ENCODE measurements at places on chromosomes 1 and 21.

GRCh38 chr1:229674042-229674441 is 48.0 kb downstream of the URB2 start:
- DNase-seq = no peak

DNA sequence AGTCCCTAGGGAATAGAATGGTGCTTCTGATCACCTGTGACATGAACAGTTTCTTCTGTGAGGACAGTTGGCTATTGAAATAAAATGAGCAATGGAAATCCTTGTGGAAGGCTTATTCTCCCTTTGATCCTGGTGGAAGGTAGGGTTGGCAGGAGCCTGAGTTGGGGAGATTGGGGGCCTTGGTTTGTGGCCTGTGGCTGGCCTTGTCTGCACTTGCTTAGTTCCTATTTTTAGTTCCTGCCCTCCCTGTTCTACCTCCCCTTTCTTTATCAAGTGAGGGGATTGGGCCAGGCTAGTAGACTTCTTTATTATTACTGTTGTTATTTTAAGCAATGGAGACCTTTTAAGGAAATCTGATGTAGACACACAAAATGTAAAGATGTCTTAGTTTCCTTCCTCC is 8.2 kb downstream of the DMRTB1 start:
- DNase-seq = no peak

- no peak for DNase-seq
These were observed 1326.3 kb downstream of the BRINP3 start for GRCh38 chr1:189151361-189151760.

DNA sequence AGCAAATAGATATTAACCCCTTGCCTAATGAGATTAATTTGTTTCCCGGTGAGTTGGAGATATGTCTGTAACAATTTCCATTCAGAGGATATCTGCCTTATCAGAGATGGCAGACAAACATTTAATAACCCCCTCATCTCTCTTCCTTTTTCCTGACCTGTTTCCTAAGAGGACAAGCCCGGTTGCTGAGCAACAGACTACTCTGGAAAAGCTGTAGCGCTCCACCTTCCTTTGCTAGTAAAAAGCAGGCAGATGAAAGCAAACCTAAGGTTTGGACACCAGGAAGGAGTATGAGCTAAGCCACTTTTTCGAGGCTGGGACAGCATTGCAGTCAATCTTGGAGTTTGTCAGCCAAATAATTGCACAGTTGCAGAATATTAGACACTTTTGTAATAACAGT is 82.4 kb downstream of the RGS21 start:
- no peak for DNase-seq

- peak; percentile 23 for DNase-seq
These were observed 23.9 kb upstream of the KCTD3 start for GRCh38 chr1:215543191-215543606.

DNA sequence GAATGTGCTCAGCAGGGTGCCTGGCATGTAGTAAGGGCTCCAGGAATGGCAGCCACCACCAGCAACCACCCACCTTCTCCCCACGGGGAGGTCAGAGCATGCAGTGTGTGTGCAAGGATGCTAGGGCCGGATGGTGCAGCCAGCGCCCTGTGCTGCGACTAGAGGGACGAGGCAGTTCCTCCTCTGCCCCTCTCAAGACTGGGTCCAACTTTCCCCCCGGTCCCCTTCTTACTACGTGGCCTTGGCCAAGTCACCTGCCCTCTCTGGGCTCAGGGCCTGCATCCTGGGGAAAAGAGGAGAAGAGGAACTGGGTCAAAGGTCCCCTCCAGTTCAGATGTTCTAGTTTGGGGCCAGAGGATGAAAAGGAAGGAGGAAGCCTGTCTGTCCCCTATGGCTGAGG is 71.6 kb upstream of the TARDBP start:
- no peak for DNase-seq

DNA sequence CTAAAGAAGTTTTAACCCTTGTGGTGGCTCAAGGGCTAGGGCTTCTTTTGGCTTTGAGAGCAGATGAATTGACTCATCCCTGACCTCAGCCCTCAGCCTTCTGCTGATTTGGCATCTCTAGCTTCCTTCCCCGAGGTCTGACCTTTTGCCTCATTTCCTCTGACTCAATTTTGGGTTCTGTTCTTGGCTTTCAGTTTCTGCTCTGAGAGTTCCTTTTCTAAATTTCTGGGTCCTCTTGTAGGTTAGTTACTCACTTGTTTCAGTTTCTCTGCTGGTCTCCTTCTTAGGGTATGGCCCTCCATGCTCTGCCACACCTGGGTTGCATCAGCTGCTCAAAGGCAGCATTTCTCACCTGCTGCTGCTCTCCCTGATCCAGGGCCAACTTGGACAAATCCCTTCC is 19.4 kb downstream of the PDE4B start:
- peak; percentile 96 for DNase-seq

DNA sequence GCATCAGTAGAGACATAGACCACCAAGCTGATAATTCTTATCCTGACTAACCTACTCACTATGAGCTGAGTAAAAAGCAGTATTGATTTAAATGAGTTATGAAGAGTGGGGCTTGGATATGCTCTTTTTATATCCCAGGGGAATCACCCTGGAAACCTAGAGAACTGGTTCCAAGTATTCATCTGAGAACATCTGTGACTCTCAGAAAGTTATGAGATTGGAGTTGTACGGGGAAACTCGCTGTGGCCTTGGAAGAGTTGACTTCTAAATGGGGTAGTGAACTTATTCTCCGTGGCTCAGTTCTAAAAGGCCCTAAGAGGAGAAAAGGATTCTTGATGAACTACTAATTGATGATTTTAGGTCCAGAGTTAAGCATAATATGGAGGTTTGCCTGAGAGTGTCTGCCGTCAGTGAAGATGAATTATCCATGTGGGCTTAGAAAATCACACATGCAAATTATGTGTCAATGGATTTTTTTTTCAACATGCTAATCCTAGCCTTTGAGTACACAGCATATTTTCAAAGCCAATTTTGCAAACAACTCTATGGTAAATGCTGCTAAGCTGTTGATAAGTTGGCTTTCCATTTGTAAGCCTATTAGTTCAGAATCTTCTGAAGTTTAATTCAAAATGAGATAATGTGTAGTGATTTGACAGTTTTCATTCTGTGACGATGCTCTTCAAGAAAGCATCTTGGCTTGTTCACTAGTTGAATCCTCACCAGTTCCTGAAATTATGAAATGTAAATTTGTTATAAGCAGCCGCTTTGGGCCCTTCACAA is 122.7 kb downstream of the FGGY start:
- no peak for DNase-seq

GRCh38 chr21:43012596-43012995 is 38.2 kb downstream of the PKNOX1 start:
- no peak for DNase-seq

- no peak for DNase-seq
These were observed 18.5 kb downstream of the NCF2 start for GRCh38 chr1:183571678-183572268.

DNA sequence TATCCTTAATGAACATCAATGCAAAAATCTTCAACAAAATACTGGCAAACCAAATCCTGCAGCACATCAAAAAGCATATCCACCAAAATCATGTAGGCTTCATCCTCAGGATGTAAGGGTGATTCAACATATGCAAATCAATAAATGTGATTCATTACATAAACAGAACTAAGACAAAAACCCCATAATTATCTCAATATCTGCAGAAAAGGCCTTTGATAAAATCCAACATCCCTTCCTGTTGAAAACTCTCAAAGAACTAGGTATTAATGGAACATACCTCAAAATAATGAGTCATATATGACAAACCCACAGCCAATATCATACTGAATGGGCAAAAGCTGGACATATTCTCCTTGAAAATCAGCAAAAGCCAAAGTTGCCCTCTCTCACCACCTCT is 54.6 kb upstream of the DEPDC1 start:
- DNase-seq = no peak

GRCh38 chr21:22711636-22712035 is 1713.4 kb downstream of the NCAM2 start:
- DNase-seq = no peak

- DNase-seq = no peak
These were observed 729 bp downstream of the APP start for GRCh38 chr21:26169611-26170470.

DNA sequence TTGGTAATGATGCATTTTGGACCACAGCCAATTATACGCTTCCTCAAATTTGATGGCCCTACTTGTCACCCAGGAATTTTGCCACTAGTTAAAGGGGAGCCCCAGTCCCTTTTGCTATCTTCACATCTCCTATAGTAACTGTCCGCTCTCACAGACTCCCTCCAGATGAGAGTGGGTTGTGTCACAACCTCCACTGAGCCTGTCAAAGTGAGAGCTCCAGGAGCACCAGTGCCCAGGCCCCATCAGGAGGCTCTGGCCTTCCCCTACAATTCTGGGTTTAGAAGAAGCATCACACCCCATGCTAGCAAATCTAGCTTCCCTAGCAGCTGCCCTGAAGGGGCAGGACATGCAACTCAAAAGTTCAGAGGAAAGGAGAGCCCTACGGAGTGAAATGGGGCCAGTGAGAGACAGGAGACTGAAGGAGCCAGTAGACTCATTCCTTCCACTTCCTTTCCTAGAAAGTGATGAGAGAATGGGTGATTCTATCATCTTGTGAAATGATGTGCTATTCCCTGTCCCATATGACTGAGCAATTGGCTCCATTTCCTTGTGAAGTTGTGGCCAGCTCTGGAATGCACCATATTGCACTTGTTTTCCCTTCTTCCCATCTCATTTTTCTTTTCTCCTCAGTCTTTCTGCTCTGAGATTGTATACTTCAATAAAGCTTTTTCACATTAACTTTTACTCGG is 541.3 kb downstream of the DPYD start:
- DNase-seq = no peak

GRCh38 chr21:35281956-35282355 is 232.9 kb upstream of the RUNX1 start:
- DNase-seq = no peak

DNA sequence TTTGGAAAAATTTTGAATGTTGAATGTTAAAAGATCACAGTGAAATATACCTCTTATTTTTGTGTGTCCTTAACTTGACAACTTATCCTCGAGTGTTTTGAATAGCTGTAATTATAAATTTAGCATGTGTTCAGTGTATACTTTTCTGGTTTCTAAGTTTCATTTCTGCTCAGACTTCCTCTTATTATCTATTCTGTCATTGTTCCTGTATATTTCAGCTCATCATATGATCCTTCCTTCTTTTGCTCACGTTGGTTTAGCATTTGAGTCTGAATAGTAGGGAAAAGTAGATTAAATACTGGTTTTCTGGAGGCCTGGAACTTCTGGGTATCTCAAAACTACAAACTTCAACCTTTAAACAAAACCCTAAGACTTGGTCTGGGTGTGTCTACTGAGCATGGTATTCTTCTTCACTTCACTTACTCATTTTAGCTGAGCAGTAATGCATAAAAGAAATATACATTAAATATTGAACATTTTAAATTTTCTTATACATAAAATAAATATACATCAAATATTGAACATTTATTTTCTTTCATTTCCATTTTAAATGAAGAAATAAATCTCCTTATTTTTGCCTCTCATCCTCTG is 3.3 kb upstream of the ATP6V1G3 start:
- DNase-seq = no peak

GRCh38 chr1:31505911-31506497 is 70.3 kb upstream of the TINAGL1 start:
- DNase-seq = peak; percentile 83

- DNase-seq = no peak
These were observed 9.7 kb upstream of the GNG4 start for GRCh38 chr1:235659186-235659771.

DNA sequence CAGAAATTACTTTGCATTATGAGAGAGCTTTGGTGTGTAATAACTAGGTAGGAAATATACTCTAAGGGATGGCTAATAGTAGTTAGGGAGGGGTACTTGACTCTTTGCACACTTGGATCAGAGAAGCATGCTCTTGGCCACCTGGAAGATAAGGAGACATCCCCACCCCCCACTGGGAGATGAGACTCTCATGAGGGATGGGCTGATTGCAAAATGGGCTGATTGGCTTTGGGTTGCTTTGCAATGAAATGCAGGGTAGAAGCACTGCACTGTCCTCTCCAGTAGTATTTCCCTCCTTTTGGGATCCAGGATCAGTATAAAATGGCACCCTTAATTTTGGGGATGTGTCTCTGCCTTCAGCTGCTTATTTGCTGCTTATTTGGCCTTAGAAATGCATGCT is 71.2 kb upstream of the EPS8L3 start:
- no peak for DNase-seq

- DNase-seq = no peak
These were observed 9.4 kb downstream of the TPRG1L start for GRCh38 chr1:3634059-3634800.

- no peak for DNase-seq
These were observed 665 bp downstream of the DAB1 start for GRCh38 chr1:57423135-57423655.

DNA sequence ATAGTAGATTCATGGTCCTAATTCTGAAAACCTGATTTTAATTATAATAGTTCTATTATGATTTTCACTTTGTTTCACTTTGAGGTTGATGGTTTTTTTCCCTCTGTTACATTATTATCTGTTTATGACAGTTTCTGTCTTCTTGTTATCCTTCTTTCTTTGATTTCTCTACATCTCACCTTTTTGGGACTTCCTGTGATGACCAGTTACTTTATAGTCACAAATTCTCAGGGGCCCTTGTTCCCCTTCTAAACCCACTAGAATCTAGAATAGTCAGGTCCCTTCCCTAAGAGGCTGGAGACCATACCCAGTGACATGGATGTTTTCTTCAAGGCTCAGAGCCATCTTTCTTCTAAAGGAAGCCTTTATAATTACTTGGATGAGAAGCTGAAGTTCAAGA is 238.4 kb downstream of the GPR52 start:
- DNase-seq = no peak

DNA sequence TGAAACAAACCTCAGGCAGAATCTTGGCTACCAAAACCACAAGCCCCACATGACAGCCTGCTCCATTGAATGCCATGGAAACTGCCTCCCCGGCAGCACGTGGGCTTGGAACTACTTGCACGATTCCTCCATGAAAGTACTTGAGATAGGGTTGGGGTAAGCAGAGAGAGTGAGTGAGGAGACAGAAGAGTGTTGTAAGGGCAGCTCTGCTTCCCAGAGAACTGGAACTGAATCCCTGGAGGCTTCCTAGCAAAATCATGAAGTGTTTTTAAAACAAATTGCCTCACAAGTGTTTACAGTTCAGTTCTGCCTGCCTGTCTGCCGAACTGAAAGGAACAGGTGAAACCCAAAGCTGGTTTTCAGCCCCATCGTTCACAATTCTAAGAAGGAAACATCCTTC is 35.3 kb upstream of the DNASE2B start:
- no peak for DNase-seq

DNA sequence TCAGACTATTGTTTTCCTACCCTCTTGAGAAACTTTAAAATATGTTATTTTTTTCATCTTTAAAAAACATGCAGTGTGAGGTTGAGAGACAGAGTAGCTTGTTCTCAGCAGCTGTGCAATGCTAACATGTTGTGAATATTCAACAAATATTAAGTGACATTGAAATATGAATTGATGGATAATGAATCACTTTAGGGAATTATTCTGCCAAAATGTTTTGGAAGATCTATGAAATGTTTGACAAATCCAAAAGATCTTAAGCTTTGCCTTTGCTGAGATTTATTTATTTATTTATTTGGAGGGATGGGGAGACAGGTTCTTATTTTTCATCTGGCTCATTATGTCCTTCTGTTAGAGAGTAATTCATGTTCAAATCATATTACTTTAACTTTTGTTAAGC is 680.1 kb upstream of the CXADR start:
- DNase-seq = no peak

GRCh38 chr1:93673163-93673829 is 8.3 kb downstream of the BCAR3 start:
- no peak for DNase-seq

- DNase-seq = no peak
These were observed 6.9 kb downstream of the MT1HL1 start for GRCh38 chr1:236997361-236997760.

Measured in GM12878 (cell line).